Stomach (tissue), 19 donors: ENCODE measurements at places on chromosomes 7 and 10. TPM values are rescaled to one million over a fixed set of nuclear protein-coding genes. Genes with fewer than 3 reads are reported as not detected.

Gene CALML5
- not detected for total RNA-seq

Gene TMEM26
- total RNA-seq = 7.0 TPM

Gene CLRN3
- total RNA-seq = not detected

Gene IGFBP1
- not detected for total RNA-seq

Gene C7orf57
- not detected for total RNA-seq

Gene KNDC1
- total RNA-seq = 1.0 TPM

DNA sequence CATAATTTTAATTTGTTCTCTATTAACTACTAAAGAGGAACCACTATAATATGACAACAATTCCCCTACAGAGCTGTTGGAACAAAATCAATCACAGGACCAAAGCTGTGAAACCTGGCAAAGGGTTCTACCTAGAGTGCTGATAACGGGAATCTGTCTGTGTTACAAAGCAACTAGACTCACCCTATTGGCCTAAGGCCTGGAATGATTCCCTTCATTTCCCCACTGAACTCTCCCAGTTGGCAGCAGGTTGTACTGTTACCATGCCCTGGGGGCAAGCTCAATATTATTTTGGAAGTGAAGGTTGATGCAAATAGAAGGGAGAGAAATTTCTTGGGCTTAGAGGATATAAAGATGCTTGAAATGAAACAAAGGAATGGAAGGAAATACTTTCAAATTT is 81.8 kb downstream of the SEMA3A start:
- H3K36me3 ChIP-seq = no peaks in the 10 kb centered on the region
- H3K4me1 ChIP-seq = no peaks in the 10 kb centered on the region
- no peaks in the 10 kb centered on the region for H3K27me3 ChIP-seq
- DNase-seq = no peak
- no peak overlapping the region for H3K4me3 ChIP-seq
- peak overlapping the region; percentile 50 for H3K27ac ChIP-seq

DNA sequence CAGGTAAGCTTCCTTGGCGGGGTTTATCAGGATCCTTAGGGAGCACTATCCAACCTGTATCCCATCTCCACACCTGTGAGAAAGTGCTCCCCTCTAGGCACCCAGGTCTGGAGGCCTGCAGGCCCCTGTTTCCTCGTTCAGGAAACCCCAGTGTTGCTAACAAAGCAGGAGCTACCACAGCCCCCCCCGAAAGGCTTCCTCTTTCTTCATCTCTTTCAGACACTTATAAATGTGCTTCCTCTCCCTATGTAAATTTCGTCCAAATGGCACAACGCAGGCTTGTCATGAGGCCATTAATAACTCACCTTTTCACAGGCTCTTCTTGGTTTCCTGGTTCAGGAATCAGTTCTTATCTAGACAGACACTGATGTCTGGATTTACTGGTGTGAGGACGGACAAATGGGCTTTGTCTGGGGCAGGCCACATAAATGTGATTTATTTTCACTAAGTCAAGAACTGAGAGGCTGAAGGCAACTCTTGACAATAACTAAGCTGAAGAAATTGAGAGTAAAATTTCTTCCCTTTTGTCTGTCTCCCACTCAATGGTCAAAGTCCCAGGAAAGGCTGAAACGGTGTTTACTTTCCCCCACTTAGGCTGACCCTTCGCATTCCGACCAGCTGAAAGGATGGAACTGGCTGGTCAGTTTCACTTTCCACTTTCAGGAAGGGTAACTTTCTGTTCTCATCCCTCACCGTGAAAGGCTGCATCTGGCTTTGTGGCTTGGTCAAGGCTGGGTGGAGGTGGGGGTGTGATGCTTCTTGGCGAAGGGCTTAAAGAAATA is 46.8 kb downstream of the PIK3AP1 start:
- peak overlapping the region; percentile 64 for H3K27ac ChIP-seq
- H3K4me3 ChIP-seq = peak overlapping the region; percentile 10
- no peaks in the 10 kb centered on the region for H3K27me3 ChIP-seq
- H3K4me1 ChIP-seq = peaks cover 13% of the 10 kb centered on the region
- peak; percentile 70 for DNase-seq

GRCh38 chr10:60237977-60238758 is 151.5 kb downstream of the ANK3 start:
- H3K4me3 ChIP-seq = no peak overlapping the region
- no peaks in the 10 kb centered on the region for H3K36me3 ChIP-seq
- H3K4me1 ChIP-seq = peaks cover 20% of the 10 kb centered on the region
- no peak overlapping the region for H3K27ac ChIP-seq
- DNase-seq = peak; percentile 79

DNA sequence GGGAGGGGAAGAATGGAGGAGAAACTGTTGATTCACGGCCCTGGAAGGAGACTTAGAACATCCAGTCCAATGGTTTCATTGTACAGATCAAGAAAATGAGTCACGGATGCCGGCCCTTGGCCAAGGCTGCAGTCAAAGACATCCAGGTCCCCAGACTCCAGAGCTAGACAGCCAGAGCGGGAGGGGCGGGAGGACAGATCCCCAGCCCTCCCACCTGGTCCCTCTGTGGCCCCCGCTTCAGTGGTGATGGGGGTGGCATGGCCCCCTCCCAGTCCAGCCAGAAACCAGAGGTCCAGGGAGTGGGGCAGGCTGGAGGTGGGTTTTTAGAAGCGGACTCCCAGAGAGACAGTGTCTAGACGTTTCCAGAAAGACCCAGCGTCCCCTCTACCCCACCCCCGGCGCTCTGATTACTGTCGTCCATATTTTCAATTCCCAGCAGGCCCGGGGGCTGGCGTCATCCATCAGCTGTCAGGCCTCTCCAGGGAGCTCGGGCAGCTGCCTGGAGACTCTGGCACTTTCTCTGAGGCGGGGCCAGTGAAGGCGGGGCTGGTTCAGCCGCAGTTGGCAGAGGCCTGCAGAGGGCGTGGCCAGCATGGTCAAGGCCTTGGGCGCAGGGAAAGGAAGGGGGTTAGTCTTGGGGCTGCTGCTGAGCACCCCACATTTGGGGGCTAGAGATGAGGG is 8.0 kb upstream of the HSPB1 start:
- H3K36me3 ChIP-seq = no peaks in the 10 kb centered on the region
- peak overlapping the region; percentile 94 for H3K27ac ChIP-seq
- peak; percentile 97 for DNase-seq
- peaks cover 73% of the 10 kb centered on the region for H3K4me1 ChIP-seq

GRCh38 chr10:10213237-10213636 is 804.4 kb upstream of the CELF2 start:
- no peak overlapping the region for H3K4me3 ChIP-seq
- no peaks in the 10 kb centered on the region for H3K36me3 ChIP-seq
- H3K4me1 ChIP-seq = no peaks in the 10 kb centered on the region

GRCh38 chr10:79038841-79039201 is 29.9 kb upstream of the ZMIZ1 start:
- no peak for DNase-seq
- no peak overlapping the region for H3K4me3 ChIP-seq
- no peak overlapping the region for H3K27ac ChIP-seq
- H3K27me3 ChIP-seq = no peaks in the 10 kb centered on the region
- no peaks in the 10 kb centered on the region for H3K36me3 ChIP-seq

DNA sequence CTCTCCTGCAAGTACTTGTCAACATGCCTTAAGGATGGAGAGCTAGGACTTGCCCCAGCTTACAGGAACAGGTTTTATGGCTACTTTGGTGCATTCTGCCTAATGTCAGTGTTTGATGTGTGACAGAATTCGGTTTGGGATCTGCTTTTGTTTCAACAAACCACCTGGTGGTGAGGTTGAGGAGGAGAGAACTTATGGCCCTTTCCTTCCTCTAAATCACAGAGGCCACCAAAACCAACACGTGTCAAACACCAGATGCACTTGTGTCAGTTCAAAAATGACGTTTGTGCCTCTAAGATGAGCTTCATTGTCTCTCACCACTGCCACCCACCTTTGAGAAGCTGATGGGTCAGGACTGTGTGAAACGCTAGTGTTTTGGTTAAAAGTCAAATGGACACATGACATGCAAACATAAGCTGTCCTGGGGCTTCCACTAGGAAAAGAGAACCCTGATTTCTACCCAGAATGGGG is 83.9 kb downstream of the OSBPL3 start:
- no peaks in the 10 kb centered on the region for H3K27me3 ChIP-seq
- H3K36me3 ChIP-seq = no peaks in the 10 kb centered on the region
- no peak overlapping the region for H3K27ac ChIP-seq
- peak; percentile 16 for DNase-seq

DNA sequence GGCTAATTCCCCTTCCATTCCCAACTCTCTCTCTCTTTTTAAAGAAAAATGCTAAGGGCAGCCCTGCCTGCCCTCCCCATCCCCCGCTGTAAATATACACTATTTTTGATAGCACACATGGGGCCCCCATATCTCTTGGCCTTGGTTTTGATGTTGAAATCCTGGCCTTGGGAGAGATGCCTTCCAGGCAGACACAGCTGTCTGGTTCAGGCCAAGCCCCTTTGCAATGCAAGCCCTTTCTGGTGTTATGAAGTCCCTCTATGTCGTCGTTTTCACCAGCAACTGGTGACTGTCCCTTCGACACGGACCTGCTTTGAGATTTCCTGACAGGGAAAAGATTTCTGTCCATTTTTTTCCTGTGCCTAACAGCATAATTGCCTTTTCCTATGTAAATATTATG is 3.0 kb downstream of the ADRA2A start:
- no peak overlapping the region for H3K27ac ChIP-seq
- H3K27me3 ChIP-seq = peaks cover 12% of the 10 kb centered on the region
- DNase-seq = no peak
- peaks cover 39% of the 10 kb centered on the region for H3K4me1 ChIP-seq
- no peaks in the 10 kb centered on the region for H3K36me3 ChIP-seq

- H3K27ac ChIP-seq = no peak overlapping the region
- H3K4me3 ChIP-seq = no peak overlapping the region
- no peaks in the 10 kb centered on the region for H3K36me3 ChIP-seq
- no peaks in the 10 kb centered on the region for H3K27me3 ChIP-seq
- no peaks in the 10 kb centered on the region for H3K4me1 ChIP-seq
Measured at GRCh38 chr10:64503429-64503828, 982.2 kb downstream of the REEP3 start.

GRCh38 chr10:86254526-86255174 is 111.9 kb downstream of the GRID1 start:
- no peaks in the 10 kb centered on the region for H3K27me3 ChIP-seq
- H3K36me3 ChIP-seq = no peaks in the 10 kb centered on the region
- no peak for DNase-seq
- H3K27ac ChIP-seq = no peak overlapping the region

- H3K4me1 ChIP-seq = no peaks in the 10 kb centered on the region
- no peaks in the 10 kb centered on the region for H3K27me3 ChIP-seq
- H3K36me3 ChIP-seq = no peaks in the 10 kb centered on the region
- no peak for DNase-seq
- H3K27ac ChIP-seq = no peak overlapping the region
Measured at GRCh38 chr10:130862122-130862521, 449.4 kb downstream of the TCERG1L start.
